ENCODE measurements at places on chromosomes 11 and 22.

DNA sequence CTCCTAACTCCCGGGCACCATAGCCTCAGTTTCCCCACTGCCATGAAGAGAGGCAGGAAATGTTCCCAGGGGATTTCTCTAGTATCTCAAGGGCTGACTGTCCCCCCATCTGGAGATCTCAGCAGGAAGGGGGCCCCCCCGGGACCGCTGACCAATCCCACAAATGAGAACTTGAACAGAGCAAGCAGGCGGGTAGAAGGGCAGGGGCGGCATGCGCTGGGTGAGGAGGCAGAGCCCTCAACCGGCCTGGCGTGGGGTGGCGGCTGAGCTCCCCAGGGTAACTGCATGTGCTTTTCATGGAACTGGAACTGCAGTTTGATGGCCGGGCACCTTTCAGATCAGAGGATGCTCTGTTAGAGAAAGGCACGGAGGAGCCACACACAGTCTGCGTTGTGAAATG lies 144.5 kb downstream of the CTTN start:
- DNase-seq, result no peak

DNA sequence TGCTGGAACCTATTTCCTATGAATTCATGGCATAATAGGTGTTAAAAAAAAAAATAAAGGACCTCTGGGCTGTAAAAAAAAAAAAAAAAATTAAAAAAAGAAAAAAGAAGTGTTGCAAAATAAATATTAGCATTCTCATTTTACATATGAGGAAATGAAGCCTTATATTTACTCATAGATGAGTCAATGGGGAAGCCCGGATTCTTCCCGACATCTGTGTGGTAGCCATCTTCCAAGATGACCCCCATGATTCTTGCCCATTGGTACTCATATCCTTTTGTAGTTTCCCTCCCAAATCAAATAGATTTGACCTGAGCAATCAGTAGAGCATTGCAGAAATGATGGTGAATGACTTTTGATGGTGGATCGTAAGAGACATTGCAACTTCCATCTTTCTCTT lies 3.0 kb upstream of the SWAP70 start:
- DNase-seq, result no peak

DNA sequence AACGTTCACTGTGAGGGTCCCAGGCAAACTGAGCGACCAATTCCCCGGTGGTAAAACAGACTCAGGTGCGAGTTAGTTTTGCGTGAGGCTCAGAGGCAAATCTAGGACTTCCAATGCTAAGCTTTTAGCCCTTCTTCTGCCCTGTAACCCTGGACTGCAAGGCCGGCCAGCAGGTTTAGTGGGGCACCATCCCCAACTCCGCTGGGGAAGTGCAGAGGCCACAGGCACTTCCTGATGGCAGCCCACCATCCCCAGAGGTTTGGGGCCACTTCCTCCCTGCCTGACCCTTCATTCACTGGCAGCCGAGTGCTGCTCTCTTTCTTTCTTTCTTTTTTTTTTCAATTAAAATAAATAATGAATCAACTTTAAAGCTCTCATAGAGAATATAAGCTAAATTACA lies 124.6 kb upstream of the B3GAT1 start:
- DNase-seq, result no peak

DNA sequence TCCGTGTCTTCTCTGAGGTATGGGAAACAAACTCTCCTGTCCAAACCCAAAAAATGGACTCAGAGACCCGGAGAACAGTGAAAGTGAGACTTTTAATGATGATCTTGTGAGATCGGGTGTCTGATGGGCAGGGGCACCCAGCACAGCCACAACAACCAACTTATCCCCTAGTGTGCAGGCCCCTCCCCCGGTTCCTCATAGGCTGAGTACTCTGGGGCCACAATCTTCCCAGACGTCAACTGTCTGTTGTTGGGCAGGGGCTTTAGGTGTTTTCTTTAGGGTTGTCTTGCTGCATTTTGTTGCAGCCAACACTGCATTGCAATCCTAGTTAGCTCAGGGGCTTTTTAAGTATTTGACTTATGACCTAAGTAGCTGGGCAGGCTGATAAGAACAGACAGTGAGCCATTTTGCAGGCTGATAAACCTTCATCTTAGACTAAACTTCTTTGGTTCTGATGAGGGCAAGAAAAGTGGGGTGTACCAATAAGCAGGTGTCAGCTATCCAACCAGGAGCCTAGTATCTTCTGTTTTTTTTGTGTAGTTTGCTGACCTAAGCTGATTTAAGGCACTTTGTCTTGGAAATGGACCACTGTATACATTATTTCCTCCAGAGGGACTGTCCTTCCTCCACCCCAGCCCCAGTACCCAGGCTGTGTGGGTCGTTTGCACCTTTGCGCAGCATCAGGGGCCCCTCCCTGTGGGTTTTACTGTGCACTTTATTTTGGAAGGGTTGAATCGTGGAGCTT lies 1323.6 kb downstream of the TBC1D22A start:
- no peak for DNase-seq

- no peak for DNase-seq
Observed at GRCh38 chr22:45880091-45880715, 96.8 kb downstream of the WNT7B start.

- DNase-seq, result no peak
Observed at GRCh38 chr11:27470826-27471588, 1.6 kb downstream of the LGR4 start.

DNA sequence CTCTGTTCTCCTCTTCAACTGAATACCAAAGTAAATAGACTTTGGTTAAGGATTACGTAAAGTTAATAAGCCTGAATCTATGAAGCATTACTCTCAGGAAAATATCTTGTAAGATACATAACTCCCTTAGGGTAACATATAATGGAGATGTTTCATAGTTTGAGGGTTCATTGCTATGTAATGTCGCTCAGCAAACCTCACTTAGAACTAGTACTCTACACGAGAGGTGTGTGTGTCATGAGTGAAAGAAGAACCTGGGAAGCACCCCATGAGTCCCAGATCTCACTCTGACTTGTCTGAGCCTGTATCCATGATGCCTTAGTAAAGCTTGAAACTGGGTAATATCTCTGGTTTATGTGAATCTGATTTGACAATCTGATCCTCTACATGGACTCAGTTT lies 429.5 kb upstream of the ANO3 start:
- DNase-seq, result no peak

- no peak for DNase-seq
Observed at GRCh38 chr11:86660736-86661135, 11.7 kb downstream of the ME3 start.

DNA sequence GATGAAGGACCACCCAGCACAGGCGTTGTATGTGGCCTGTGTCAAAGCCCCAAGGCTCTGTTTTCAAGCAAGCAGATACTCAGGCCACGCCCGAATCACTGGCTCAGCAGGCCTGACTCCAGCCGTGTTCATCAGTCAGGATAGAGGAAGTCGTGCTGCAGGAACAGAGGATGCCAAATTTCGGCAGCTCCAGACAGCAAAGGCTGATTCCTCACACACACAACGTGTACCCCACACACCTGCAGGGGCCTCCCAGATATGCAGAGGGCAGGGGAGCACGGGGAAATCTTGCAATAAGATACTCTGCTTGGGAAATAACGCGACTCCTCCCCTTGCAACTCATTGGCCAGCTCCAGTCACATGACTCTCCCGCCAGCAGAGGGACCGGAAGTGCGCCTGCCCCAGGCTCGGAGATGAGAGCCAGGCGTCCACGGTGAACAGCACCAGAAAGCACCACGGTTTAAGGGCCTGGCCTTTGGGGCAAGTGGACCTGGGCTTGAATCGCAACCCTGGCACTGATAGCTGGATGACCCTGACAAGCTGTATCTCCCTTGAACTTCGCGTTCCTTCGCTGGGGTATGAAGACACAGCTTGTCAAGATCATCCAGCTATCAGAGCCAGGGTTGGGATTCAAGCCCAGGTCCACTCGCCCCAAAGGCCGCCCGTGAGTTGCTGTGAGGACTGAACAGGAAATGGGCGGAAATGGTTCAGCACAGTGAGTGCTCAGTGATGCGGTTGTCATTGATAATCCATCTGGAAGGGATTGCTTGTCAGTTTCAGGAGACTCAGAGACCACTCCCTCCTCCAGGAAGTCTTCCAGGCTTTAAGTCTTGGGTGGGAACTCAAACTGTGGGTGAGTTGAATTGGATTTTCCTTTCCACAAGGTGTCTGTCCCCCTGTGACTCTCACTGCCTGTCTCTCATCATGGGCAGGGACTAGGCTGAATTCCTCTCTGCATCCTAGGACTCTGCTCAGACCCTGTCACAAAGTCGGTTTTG lies 88.5 kb downstream of the MYEOV start:
- DNase-seq, result no peak

- DNase-seq, result no peak
Observed at GRCh38 chr11:116613206-116613875, 159.4 kb downstream of the BUD13 start.

- no peak for DNase-seq
Observed at GRCh38 chr11:132028380-132029240, 658.2 kb downstream of the NTM start.

DNA sequence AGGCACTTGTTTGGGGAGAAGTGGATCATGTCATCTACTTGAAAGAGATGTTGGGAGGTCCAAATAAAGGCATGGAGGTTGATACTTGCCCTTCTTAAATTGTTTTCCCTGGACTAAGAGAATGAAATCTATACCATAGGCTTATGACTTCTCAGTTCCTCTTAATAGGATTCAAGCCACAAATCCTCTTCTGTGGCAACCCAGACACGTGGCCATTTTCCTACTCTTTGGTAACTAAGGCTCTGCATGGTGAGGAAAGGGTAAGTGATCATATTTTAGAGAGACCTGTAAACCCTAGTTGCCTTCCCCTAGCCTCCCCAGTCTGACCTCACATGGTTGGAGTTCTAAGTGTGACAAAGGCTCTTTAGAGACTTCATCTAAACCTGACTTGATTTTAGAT lies 72.9 kb upstream of the CD44 start:
- no peak for DNase-seq

DNA sequence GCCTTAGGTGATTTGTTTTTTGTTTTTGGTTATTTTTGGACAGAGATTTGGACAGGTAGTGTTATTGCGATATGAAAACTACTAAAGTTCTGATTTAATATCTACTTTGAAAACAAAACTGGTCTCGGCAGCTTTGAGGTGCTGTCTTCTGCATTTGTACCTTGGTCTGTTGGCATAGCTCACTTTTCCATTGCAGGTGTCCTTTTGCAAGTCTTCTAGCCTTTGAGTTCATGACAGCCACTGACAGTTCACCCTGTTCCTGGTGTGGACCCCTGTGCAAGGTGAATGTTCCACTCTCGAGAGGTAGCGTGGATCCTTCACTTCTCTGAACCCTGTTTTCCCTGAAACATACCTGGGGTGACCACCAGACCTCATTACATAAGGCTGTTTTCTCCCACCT lies 44.9 kb upstream of the ST14 start:
- DNase-seq, result no peak

DNA sequence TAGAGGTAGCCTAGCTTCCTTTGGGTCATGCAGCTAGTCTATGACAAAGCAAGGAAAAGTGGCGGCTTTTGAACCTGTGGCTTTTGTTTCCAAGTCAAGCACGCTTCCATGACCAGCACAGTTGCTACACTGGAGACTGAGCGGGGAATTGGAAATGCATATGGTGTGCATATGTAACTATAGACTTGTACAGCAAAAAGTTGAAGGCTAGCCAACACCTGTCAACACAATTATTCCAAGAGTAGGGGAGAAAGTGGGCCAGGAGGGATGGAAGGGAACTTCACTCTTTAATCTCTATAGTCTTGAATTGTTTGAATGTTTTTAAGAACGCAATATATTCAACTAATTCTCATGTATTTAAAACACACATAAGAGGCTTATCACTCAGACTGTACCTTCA lies 218.5 kb upstream of the CADM1 start:
- no peak for DNase-seq

GRCh38 chr11:97938789-97939188 lies 1082.0 kb upstream of the CNTN5 start:
- DNase-seq, result no peak

GRCh38 chr11:117827521-117828511 lies 3.3 kb upstream of the FXYD2 start:
- DNase-seq, result no peak

DNA sequence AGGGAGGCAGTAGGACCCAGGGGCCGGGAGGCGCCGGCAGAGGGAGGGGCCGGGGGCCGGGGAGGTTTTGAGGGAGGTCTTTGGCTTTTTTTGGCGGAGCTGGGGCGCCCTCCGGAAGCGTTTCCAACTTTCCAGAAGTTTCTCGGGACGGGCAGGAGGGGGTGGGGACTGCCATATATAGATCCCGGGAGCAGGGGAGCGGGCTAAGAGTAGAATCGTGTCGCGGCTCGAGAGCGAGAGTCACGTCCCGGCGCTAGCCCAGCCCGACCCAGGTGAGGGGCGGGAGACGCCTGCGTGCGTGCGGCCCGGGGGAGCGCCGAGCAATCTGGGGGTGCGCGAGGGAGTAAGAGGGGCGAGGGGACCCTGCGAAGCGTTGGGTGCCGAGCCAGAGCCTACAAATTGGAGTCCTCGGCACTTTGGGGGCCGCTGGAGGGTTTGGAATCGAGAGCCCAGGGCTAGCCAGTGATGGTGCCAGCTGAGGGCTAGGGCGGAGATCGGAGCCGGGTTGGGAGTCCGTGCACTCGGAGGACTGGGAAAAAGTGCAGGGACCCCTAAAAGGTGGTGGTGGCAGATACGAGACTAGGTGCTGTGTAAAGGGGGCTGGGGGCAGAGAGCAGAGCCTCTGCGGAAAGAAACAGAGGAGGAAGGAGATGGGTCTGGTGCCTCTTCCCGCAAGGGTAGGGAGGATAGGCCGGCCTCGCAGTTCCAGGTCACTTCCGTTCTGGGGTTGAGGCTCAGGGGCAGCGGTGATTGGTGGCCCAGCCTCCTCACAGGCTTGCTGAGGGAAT lies at the start of gene SERPINH1:
SERPINH1 (plus strand) TSS at position 206 of the 788 bp plus-strand sequence. CDS start 4,097 bp downstream, outside the sequence.
- DNase-seq, result peak; percentile 89
